ENCODE measurements at places on chromosomes 1 and 21.
A peak's percentile ranks its signal among the peaks of the same experiment; 100 is the strongest.

- DNase-seq: peak; percentile 42
These were observed 44.2 kb upstream of the ECE1 start for GRCh38 chr1:21334214-21335087.

GRCh38 chr1:173688300-173688699 lies 18.6 kb upstream of the ANKRD45 start:
- no peak for DNase-seq

DNA sequence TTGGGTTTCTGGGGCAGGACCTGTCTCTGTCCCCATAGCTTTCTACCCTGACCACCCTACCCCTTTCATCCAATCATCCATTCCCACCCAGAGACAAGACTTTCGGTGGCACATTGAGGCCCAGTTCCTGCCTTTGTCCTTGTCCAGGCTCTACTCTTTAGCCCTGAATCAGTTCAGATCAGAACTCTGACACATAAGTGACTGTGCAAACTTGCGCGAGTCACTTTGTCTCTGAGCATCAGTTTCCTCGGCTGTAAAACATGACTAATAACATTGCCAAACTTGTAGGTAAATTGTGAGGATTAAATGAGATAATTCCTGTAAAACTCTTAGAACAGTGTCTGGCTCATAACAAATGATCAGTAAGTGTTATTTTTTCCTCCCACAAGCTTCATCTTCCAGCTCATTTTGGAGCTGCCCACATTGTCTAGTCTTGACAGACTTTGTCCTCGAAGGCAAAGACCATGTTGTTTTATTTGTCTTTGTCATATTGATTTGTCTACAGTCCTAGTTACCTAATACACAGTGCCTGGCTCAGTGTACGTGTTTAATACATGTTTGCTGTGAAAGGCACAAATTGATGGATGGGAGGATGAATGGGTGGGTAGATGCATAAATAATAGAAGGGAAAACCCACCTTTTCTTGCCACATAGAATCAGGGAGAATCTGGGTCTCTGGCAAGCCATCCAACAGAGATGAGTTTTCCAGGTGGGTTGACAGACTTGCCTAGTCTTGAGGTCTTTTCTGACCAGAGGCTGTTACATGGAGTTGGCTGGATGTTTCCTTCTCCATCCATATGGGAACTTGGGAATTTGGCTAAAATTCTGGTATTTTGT lies 262.9 kb downstream of the OMA1 start:
- DNase-seq: no peak

GRCh38 chr1:109821831-109822745 lies 58.4 kb upstream of the EPS8L3 start:
- DNase-seq: no peak

DNA sequence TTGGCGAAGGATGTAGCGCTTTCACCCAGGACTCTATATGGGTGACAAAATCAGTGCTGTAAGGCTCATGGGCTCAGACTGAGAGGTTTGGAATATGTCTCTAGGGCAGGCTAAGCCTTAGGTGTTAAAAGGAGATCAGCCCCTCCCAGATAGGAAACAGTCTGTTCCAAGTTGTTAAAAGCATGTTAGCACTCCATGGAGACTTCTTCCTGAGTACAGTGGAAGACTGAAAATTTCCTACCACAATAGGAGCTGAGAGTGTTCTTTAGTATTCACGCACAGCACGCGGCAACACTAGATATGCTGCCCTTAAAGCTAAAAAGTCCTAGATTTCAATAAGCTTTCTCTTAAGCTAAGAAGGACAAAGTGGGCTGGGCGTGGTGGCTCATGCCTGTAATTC lies 122.1 kb downstream of the TRABD2B start:
- DNase-seq: no peak

GRCh38 chr1:24857507-24858133 lies 72.5 kb downstream of the RUNX3 start:
- DNase-seq: no peak

- DNase-seq: no peak
These were observed 158.9 kb downstream of the PCBP3 start for GRCh38 chr21:45802425-45802824.

DNA sequence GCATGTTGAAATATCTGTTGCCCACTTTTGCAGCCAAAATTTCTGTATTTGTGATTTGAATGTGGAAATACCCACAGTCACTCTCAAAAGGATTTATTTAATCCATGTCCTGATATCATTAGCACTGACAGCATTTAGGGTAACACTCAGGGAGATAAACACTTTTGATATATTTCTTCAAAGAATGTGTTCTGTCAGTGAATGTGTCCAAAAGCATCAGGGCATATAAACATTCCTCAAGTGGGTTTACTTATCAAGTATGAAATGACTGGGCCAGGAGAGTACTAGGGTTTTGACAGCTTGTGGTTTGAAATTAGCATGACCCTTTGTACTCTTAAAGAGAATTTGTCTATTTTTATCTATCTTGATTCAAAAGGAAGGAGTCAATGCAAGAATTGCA lies 1302.1 kb upstream of the ADGRL2 start:
- no peak for DNase-seq

DNA sequence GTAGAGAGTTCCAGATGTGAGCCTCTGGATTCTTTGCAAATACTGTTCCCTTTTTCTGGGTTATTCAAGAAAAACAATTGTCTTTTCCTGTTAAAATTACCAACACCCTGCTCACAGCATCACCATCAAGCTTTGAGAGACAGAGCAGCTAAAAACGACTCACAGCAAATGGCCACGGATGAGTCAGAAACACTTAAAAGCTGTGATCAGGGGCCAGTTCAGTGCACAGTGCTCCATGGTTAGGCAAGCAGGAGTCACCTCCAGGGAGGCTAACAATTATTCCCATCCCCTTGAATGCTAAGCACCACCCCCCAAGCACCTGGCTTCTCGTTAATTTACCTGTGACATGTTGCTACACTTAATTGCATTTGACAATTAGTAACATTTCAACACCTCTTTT lies 128.4 kb upstream of the CAMK1G start:
- no peak for DNase-seq

- DNase-seq: no peak
These were observed 45.7 kb downstream of the SLC9A1 start for GRCh38 chr1:27109103-27109822.

GRCh38 chr21:17513214-17514123 lies 626 bp downstream of the CXADR start:
- DNase-seq: peak; percentile 21

DNA sequence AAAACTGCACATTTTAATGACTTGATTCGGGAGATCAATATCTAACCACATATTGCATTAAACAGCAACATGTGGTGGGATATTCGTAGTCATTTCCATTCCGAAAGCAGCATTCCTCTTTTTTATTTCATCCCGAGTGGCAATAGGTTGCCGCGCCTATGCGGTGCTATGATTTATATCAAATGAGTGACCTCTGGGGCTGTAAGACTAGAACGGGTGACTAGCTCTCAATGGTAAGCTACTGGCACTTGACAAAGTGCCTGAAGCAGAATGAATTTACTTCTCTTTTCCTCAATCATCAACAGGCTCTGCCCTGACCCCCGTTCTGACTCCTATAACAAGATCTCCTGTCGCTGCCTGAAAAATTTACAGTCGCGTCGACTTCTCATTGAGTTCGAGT lies 162.3 kb downstream of the ZNF281 start:
- no peak for DNase-seq

- DNase-seq: no peak
These were observed 73.8 kb upstream of the MORC3 start for GRCh38 chr21:36246080-36246631.

DNA sequence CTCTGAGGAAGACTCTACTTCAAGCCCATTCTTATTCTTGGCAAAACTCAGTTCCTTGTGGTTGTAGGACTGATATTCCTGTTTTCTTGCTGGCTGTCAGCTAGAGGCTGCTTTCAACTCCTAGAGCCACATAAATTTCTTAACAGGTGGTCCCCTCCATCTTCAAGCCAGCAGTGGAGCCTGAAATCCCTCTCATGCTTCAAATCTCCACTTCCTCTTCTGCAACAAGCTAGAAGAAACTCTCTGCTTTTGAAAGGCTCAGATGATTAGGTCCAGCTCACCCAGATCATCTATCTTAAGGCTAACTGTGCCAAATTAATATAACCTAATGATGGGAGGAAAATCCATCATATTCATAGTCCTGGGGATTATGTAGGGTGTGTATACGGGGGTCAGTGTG lies 43.2 kb upstream of the CD34 start:
- no peak for DNase-seq

- DNase-seq: no peak
These were observed 20.0 kb downstream of the DRAXIN start for GRCh38 chr1:11711490-11711889.

GRCh38 chr1:183164963-183165362 lies 21.1 kb upstream of the LAMC2 start:
- DNase-seq: no peak

DNA sequence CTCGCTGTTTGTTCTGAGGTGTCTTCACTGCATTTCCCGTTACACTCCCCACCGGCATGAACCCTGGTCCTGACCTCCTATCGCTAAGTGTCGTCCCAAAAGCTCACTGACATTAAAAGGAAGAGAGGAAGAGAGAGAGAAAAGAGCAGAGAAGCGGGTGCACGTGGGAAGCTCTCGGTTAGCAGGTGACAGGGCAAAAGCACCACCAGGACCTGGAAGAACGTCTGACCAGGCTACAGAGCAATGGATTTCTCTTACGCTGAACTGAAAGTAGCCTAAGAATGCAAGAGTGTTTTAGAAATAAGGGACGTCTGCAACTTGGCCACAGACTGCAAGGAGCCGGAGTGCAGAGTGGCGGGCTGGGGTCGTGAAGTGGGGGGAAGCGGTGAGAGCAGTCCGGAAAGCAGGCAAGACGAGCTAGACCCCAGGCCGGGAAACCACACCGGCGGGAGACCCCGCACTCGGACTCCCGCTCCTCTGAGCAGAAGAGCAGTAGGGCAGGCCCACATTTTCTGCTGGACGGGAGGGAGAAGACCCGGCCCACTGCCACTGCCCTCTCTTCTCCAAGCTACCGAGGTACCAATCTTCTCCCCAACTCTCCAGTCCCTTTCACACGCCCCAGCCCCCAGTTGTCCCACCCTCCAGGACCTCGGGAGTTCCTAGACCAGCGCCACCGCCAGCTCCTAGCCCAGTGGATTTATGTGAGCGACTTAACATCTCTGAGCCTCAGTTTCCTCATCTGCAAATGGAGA lies 8.3 kb upstream of the MPZL1 start:
- no peak for DNase-seq

GRCh38 chr1:219757890-219758289 lies 145.0 kb upstream of the ZC3H11B start:
- DNase-seq: no peak

- no peak for DNase-seq
These were observed 29.9 kb downstream of the PRKCZ start for GRCh38 chr1:2080140-2080539.

GRCh38 chr21:35616090-35616489 lies 444.2 kb downstream of the SETD4 start:
- no peak for DNase-seq

GRCh38 chr1:214516434-214517326 lies 34.7 kb downstream of the PTPN14 start:
- DNase-seq: no peak

DNA sequence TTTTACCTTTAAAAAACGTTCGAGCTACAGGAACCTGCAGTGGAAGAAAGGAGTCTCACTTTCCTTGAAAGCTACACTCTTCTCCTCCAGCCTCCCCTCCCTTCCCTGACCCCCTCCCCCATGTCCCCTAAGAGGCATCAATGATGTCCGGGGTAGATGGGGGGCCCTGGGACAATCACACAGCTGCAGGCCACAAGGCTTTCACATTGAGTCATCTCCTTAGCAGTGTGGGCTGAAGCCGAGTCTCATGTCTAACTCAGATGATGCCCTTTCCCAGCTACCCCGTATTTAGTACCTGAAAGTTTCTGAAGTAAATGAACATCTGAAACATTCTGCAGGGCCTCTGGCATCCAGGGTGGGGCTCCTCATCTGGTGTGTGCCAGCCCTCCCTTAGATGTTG lies 6.3 kb upstream of the GPR25 start:
- no peak for DNase-seq

GRCh38 chr1:47871799-47872353 lies 125.3 kb downstream of the TRABD2B start:
- no peak for DNase-seq

- DNase-seq: no peak
These were observed 57.0 kb downstream of the WARS2 start for GRCh38 chr1:119083479-119083878.

- no peak for DNase-seq
These were observed 74.7 kb upstream of the KCNK2 start for GRCh38 chr1:215007880-215008279.

- no peak for DNase-seq
These were observed 12.5 kb upstream of the AGO4 start for GRCh38 chr1:35795295-35795694.

- DNase-seq: no peak
These were observed 4.3 kb downstream of the A3GALT2 start for GRCh38 chr1:33316601-33317000.

- DNase-seq: no peak
These were observed 668.4 kb downstream of the KCNT2 start for GRCh38 chr1:195939844-195940243.

DNA sequence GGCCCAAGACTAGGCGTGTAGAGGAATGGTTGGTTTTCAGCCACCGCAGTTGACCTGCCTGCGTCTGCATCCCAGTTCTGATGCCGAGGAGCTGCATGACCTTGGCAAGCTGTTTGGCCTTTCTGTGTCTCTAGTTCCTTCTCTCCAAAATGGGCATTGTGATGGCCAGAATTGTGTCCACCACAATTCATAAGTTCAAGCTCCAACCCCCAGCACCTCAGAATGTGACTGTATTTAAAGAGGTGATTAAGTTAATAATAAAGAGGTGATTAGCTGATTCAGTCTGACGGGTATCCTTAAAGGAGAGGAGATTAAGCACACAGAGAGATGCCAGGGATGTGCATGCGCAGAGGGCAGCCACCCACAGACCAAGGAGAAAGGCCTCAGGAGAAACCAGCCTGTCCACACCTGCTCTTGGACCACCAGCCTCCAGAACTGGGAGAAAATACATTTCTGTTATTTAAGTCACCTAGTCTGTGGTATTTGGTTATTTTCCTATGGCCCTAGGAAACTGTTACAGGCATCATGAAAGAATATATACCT lies 28.5 kb downstream of the MAB21L3 start:
- DNase-seq: no peak

- no peak for DNase-seq
These were observed 22.4 kb downstream of the DSTYK start for GRCh38 chr1:205189131-205189530.

DNA sequence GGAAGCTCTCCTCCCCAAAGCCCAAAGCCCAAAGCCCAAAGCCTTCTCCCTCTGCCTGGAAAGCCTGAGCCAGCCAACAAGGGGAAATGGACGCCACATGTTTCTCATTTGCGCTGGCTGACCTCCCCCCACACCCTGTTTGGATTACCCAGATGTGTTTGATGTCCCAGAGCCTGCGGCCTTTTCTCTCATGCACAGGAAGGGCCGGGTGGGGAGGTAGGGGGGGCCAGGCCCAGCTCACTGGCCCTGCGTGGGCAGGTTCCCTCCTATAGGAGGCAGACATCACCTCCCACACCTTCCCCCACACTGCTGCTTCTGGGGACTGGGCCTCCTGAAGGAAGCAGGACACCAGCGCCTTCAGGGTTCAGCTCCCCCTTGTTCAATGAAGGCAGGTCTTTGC lies 116.3 kb downstream of the NAV1 start:
- DNase-seq: no peak

- no peak for DNase-seq
These were observed 59.3 kb downstream of the GPR88 start for GRCh38 chr1:100597061-100597741.

- no peak for DNase-seq
These were observed 20.3 kb upstream of the CA6 start for GRCh38 chr1:8925406-8925805.

Measured in stimulated activated CD4-positive, alpha-beta T cell treated with anti-CD3 and anti-CD28 coated beads, TNF-alpha, amount 100 ng/mL, for 48 hours (primary cell).